ENCODE measurements at places on chromosomes 16 and 17.

DNA sequence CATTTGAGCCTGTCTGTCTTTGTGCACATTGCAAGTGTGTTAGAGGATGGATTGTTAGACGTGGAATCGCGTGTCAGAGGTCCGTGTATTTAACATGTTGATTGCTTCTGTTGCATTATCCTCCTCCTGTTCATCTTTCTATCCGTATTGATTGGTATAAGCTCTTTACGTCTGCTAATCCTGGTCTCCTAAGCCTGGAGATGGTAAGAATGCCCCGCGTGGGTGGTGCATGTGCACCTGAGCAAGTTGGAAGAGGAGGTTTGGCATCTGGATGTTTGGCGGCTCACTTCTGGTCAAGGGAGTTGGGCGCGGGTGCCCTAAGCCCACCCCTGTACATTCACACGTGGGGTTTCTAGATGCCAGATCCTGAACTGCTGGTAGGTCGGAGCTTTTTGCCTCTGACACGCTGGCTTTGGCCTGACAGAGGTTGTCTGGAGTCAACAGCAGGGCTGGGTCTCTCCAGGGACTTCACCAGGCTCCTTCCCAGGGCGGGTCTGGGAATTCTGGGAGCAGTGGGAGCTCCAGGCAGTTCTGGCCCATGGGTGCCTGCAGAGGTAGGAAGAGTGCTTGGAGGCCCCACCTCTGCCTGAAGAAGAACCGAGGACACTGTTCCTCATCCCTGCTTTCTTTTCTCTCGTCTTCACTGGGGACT, 107.3 kb downstream of the OR1D5 start:
- no peak for DNase-seq

DNA sequence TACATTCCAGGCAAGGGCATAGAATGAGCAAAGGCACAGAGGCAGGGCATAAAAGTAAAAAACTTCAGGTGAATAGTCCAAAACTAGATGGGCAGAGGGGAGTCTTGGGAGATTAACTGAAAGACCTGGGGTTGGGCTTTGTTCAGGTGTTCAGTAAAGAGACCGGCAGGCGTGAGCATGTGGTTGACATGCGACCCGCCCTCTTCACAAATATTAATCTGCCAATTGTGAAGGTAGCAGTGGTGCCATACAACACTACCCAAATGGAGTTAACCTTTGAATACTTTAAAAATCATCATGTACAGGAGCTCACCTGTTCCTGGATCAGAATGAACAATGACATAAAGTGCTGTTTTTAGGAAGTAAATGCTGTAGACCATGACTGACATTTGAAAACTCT, 225.5 kb downstream of the LGALS9B start:
- no peak for DNase-seq

- DNase-seq: no peak
These were observed 434.7 kb upstream of the RBFOX1 start for GRCh38 chr16:6897876-6898485.

DNA sequence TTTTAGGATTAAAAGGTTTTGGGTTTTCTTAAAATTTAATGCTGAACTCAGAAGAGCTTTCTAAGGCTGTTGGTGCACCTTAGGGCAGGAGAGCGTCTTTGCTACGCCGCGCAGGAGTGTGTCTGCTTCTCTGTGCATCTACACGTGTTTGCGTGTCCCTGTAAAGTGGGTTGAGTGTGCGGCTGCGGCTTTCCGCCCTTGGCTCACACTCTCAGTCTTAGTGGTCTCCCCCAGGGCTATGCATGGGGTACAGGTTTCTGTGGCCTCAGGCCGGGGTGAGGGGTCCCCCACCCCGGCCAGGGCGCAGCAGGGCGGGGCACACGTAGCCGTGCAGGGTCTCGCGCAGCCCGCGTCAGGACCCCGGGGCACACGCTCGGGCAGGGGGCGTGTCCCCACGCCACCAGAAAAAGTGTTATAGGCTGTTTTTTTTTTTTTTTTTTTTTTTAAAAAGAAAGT, 727 bp upstream of the TENT4B start:
- no peak for DNase-seq

- DNase-seq: no peak
These were observed 5.6 kb downstream of the GLIS2 start for GRCh38 chr16:4321286-4322120.

DNA sequence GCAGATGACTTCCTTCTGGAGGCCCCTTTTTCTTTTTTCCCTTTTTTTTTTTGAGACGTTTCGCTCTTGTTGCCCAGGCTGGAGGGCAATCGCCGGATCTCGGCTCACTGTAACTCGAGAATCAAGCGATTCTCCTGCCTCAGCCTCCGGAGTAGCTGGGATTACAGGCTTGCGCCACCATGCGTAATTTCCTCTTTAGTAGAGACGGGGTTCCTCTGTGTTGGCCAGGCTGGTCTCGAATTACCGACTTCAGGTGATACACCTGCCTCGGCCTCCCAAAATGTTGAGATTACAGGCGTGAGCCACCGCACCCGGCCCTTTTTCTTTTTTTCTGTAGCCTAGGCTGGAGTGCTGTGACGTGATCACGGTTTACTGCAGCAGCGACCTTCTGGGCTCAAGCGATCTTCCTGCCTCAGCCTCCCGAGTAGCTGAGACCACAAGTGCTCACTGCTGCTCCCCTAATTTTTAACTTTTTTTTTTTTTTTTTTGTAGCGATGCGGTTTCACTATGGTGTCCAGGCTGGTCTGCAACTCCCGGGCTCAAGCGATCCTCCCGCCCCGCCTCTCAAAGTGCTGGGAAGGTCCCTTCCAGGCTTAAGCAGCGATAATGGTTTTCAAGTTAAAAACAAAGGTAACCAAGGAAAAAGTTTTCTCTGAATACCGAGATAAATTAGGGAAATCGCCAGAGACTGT, 956 bp upstream of the IST1 start:
- DNase-seq: peak; percentile 61
